ENCODE measurements at places on chromosomes 11 and 22.

DNA sequence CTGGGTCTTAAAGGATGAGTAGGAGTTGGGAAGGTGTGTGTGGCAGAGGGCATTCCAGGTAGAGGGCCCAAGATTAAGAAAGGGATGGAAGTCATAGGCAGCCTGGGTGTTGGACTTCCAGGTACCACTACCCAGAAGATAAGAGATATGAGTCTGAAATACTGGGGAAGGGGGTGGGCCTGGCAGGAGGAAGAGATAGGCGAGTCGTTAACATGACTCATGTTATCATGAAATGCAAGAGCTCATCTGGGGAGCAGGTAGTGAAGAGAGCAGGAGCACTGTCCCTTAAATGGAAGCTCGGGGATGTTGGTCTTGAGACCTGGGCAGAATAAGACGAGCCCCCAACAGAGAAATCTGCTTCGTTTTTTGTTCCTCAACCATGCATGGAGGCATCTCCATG, 10.2 kb downstream of the ZC3H7B start:
- no peak for DNase-seq

DNA sequence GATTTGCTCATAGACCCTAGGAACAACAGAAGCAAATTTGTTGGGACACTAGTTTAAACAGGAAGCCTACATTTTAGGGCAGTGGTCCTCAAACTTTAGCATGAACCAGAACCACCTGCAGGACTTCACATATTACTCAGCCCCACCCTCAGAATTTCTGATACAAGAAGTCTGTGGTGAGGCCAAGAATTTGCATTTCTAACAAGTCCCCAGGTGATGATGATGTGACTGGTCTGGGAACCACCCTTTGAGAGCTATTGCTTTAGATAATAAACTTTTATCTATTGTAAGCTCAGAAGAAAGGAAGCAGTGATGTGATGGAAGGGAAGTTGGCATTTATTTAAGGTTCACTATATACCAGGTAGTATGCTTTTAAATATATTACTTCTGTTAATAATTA, 194.0 kb downstream of the FAM181B start:
- no peak for DNase-seq

GRCh38 chr22:29621761-29622526, 18.5 kb downstream of the NF2 start:
- DNase-seq, result no peak

DNA sequence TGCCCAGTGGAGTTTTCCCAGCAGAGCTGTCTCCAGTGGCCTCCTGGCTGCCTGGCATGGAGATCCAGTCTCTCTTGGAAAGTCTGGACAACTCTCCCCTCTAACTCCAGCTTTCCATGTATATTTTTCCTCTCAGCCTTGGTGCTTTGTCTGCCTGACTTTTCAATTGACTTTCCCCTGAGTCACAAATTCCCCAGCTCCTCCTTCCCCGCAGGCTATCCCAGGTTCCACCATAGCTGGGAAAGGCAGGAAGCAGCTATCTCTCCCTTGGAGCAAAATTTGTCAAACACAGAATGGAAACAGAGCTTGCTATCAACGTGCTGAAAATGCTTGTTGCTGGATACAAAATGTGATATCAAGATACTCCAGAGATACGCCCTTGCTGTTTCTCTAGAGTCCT, 384.8 kb downstream of the TMEM135 start:
- no peak for DNase-seq

GRCh38 chr11:99638073-99638553, 617.4 kb downstream of the CNTN5 start:
- DNase-seq, result no peak

DNA sequence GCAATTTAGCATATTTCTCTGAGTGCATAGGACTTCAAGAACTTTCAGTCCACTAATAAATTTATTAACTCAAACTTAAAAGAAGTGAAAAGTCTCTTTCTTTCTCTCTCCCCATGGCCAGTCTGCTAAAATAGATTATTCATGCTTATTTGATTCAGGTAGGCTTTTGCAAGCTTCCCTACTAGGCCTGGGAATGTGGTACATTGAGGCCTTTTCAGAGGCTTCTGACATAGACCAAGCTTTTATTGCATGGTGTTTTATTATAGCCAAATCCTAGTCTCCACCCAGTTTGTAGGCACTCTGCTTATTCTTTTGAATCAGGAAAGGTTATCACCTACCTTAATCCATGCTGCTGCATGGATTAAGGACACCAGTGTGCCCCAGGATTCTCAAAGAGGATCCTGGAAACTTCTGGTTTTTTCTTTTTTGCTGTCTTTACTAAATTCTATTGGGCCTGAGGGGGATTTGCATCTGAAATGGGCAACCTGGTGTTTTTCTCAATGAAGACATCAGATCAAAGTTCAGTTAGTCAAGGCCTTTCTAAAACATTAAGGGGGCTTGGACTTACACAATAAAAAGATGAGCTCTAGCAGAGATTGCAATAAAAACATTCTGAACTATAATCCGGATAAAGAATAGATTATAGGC, 92.2 kb downstream of the ELP4 start:
- DNase-seq, result no peak

DNA sequence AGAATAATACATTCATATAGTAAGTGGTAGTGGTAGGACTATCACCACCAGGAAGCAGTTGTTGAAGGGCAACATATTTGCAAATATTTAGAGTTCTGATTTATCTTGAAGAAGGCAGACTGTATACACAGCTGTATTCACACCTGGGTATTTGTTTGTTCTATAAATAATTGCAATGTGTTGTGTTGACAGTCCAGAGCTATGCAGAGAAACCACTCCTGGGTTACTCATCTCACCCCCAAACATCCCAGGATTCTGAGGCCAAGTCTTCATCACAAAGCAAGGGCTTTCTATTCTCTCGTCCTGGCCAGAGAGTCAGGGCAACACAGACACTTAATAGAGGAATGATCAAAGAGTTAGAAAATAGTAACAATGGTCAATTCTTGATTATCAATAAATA, 102.1 kb upstream of the FAT3 start:
- DNase-seq, result no peak

DNA sequence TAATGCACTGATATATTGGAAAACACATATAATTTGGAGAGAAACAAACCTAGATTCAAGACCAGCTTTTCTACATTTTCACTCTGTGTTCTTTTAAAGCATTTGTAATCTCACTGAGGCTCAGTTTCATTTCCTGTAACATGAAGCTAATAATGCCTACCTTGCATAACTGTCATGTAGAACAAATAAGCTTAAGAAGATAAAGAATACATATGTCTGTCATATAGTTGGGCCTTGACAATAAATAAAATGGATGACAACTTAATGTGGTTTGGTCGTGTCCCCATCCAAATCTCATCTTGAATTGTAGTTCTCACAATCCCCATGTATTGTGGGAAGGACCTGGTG, 35.2 kb upstream of the FIBIN start:
- no peak for DNase-seq

DNA sequence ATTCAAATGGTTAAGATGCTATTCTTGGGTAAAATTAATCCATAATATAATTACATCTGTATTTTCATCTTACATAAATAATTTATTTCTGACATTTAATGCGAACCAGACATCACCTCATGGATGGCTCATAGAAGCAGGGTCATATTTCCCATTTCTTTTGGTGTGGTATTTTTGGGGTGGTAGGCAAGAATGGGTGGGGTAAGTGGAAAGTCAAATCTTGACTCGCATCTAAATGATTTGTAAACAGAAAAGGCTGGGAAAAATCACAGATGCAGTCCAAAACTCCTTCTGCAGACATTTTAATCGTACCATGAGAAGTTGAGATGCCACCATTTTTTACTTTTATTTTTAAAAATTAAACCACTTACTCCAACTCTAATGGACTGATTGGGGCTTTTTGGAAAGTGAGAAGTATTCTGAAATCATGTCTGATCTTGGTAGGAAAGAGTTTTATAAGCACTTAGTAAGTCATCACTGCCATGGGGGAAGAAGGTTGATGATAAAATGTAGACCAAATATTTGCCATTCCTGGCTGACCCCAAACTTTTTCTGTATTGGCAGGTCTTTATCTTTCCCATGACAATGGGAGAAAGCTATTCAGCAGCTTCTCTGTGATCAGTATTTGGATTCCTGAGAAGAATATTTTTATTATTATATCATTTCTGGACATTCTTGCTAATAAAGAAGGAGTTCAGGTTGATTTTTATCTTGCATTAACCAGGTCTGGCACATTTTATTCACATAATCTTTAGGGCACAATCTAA, 47.2 kb upstream of the BLID start:
- no peak for DNase-seq

GRCh38 chr11:117458275-117459122, 130.8 kb downstream of the CEP164 start:
- no peak for DNase-seq

GRCh38 chr22:47237890-47238480, 475.5 kb downstream of the TBC1D22A start:
- no peak for DNase-seq

GRCh38 chr11:66014804-66015453, 3.1 kb downstream of the CST6 start:
- no peak for DNase-seq

GRCh38 chr11:92137747-92138146, 86.9 kb upstream of the FAT3 start:
- DNase-seq, result no peak

DNA sequence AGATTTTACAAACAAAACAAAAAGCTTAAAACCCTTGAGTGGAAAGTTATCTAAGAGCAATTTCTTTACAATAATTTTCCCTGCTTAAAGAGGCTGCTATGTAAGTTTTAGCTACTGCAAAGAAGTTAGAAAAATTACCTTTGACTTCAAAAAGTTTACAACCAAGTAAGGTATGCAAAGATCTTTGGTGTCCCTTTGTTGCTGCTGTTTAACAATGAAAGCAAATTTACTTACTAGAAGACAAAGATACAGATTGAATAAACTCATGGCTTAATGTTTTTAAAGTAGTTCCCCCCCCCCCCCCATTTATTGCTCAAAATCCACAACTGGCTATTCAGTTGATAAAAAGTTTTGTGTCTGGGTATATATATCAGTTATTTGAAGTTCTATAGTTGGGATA, 26.0 kb downstream of the TMEM123 start:
- no peak for DNase-seq

GRCh38 chr11:68380786-68381622, 68.6 kb downstream of the LRP5 start:
- no peak for DNase-seq

DNA sequence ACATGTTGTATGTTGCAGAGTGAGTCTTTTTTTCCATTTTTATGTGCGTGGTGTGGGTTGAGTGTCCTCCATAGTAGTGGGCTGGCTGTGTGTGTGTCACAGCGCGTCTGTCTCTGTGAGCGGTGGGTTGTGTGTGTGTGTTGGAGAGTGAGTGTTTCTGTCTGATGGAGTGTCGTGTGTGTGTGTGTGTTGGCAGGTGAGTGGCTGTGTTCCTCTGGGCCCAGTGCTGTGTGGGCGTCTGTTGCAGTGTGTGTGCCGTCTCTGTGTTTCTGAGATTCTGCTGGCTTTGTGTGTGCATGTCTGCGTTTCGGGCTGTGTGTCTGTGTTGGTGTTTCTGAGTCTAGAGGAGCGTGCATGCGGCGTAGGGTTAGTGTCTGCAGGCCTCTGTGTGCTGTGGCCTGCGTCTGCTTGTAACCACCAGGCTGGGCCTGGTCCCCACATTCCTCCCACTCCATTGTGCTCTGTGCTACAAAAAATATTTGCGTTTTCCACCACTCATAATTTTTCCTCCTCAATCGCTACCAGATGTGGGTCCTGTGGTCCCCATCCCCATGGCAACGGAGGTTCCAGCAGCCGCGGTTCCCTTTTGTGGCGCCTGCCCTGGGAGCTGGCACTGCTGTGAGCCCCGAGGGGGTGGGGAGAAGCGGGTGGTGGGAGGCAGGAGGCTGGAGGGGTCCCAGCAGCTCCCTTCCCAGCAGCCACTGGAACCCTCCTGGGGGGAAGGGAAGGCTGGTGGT, 15.2 kb downstream of the SCARF2 start:
- no peak for DNase-seq

GRCh38 chr22:25419247-25420113, 145.0 kb upstream of the GRK3 start:
- no peak for DNase-seq

DNA sequence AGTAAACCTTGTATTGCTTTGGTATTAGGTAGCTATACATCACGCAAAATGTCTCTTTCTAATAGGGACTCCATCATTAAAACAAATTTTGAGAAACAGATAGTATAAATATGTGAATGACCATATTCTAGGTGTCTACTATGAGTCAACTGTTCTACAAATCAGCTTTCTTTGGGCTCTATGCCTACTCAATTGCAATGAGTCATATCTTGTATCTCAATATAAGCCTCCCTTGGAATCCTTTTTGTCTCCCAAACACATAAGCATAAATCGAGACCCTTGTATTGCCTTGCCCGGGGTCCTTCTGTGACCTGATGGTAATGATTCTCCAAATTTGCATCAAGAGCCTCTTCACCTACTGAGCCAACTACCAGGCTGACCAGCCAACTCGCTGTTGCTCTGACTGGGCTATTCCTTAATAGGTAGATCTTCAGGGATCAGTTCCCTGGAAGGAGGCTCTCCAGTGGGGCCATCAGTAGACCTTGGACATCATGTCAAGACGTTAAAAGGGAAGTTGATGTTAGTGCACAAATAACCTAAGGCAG, 22.2 kb downstream of the BLID start:
- no peak for DNase-seq

GRCh38 chr11:71251151-71251721, 1.1 kb downstream of the SHANK2 start:
- DNase-seq, result no peak

DNA sequence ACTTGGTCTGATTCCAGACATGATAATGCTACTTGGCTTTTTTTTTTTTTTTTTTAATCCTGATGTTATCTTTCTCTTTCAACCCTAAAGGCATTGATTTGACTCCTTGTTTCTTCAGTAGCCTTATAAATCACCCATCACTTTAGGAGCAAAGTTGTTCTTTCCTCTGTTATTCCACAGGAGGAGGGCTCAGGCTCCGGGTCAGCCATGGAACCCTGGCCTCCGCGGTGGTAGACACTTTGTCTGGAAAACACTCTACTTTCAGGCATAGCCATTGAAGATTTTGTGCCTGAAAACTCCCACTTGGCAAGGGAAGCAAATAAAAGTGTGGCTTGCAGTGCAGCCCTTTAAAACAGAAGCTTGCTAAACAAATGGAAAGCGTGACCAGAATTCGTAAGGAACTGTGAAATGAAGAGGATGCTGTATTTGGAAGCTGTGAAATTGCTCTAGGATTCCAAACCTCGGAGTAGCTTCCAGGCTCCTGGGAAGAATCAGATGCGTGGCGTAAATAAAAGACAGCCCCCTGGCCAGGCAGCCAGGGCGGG, 44.9 kb downstream of the ARHGAP8 start:
- DNase-seq, result no peak

DNA sequence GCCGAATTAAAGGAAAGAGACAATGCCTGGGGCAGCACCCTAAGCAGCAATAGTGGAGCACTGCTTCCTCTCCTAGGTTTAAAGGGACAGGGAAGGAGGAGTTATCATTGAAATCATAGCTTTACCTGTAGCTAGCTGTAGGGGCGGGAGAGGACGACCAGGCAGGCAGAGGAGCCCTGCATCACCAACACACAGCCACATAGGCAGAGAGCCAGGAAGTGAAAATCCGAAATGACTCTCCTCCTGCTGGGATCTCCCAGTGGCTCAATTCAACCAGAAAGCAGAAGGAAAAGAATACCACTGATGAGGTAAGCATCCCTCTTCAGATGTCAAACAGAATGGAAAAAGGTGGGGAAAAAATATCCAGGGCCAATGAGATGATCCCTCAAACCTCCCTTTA, 20.4 kb downstream of the MRGPRX4 start:
- no peak for DNase-seq

All from stimulated activated CD8-positive, alpha-beta memory T cell treated with anti-CD3 and anti-CD28 coated beads, Interleukin-7, amount 100 ng/mL, for 4 hours (primary cell).